ENCODE measurements at places on chromosomes 2 and 18.

DNA sequence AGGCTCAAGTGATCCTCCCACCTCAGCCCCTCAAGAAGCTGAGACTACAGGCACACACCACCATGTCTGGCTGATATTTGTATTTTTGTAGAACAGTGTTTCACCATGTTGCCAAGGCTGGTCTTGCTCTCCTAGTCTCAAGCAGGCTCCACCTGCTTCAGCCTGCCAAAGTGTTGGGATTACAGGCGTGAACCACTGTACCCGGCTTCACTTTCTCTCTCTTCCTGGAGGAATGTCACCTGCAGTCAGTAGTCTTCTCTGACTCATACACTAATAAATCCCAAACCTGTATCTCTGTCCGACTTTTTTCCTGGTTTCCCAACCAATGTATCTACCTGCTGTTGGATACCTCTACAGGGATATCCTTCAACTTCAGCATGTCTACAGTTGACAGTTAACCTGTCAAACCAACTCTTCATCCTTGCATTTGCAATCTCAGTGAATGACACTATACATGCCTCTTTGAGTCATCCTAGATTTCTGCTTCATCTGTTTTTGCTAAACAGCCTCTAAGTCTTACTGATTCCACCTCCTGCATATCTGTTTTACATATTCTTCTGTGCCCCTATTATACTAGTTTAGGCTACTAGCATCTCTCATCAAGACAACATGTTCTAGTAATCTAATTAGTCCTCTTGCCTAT lies 54.5 kb downstream of the RBBP8 start:
- no peak for DNase-seq

DNA sequence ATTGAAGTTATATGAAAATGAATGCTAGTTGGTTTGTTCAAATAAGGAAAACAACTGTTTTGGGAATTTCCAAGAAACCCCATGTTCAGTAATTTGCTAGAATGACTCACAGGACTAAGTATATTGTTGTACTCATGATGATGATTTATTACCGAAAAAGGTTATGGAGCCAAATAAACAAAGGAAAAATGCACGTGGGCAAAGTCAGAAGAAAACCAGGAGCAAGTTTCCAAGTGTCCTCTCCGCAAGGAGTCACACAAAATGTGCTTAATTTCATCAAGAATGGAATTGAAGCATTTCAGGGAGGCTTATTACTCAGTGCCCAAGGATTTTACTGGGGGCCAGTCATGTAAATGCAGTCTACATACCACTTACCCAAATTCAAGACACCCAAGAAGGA lies 1652.4 kb upstream of the TMEFF2 start:
- no peak for DNase-seq

DNA sequence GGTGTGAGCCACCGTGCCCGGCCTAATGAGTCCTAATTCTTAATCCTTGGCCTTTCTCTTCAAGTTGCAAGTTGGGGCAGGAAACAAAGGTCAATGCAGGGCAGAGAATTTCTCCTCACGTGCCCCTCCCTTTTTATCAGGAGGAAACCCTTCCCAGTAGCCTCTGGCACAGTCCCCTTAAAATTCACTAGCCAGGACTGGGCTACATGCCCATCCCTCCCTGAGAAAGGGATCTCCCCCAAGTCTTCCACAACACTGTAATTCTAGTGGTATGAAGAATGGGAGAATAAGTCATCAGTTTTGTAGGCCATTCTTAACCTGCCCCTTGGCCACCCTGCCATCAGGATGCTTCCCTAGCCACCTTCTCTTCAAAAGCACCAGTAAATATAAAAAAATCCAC lies 42.2 kb downstream of the ARID5A start:
- no peak for DNase-seq

DNA sequence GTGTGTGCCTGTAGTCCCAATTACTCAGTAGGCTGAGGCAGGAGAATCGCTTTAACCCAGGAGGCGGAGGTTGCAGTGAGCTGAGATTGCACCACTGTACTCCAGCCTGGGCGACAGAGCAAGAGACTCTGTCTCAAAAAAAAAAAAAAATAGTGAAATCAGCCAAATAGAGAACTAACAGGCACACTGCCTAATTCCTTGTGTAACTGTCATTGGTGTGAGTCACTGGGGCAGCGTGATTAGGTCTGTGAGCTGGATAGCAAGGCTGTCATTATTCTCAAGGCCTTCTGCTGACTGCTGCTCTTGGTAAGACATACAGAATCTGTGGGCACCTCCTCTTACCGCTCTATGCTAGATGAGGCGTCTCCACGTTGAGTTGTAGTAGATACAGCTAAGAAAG lies 270.3 kb downstream of the NEDD4L start:
- no peak for DNase-seq

- DNase-seq: no peak
Measured at GRCh38 chr2:219905640-219906039, 278.2 kb downstream of the SLC4A3 start.

- DNase-seq: no peak
Measured at GRCh38 chr18:63017076-63017475, 301.7 kb downstream of the PHLPP1 start.

- DNase-seq: no peak
Measured at GRCh38 chr2:206739271-206739670, 21.1 kb upstream of the DYTN start.

DNA sequence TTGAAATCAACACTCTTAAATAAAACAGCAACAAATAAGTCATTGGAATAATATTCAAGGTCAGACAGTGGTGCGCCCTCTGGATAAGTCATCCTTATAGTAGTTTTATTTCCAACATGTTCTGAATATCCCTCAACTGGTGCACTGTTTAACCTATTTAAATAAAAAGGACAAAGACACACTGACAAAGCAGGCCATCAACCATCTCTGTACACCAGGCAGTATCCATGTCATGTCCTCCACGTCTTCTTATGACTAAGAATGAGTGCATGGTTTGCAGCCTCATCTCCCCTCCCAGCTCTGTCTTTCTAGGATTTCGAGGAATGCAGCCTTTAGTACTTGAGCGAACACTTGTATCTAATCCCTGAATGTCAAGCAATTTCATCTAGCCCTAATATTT lies 42.4 kb downstream of the ST3GAL5 start:
- DNase-seq: no peak

DNA sequence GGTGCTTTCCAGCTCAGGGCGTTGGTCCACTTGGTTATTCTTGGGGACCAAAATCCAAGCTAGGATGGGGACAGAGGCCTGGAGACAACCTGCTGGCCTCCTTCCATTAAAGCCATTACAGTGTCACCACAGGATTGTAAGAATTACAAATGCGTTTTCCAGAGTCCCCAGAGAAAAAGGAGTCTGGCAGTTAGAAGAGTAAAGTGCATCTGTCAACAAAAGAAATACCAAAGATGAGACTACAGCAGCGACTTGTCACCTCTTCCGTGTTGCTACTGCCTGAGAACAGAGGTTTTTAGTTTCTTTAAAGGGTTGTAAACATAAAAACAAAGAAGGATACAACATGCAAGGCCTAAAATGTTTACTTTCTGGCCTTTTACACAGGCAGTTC lies 235.7 kb downstream of the AGAP1 start:
- no peak for DNase-seq

GRCh38 chr2:86512034-86512433 lies 51.2 kb downstream of the CHMP3 start:
- DNase-seq: no peak

DNA sequence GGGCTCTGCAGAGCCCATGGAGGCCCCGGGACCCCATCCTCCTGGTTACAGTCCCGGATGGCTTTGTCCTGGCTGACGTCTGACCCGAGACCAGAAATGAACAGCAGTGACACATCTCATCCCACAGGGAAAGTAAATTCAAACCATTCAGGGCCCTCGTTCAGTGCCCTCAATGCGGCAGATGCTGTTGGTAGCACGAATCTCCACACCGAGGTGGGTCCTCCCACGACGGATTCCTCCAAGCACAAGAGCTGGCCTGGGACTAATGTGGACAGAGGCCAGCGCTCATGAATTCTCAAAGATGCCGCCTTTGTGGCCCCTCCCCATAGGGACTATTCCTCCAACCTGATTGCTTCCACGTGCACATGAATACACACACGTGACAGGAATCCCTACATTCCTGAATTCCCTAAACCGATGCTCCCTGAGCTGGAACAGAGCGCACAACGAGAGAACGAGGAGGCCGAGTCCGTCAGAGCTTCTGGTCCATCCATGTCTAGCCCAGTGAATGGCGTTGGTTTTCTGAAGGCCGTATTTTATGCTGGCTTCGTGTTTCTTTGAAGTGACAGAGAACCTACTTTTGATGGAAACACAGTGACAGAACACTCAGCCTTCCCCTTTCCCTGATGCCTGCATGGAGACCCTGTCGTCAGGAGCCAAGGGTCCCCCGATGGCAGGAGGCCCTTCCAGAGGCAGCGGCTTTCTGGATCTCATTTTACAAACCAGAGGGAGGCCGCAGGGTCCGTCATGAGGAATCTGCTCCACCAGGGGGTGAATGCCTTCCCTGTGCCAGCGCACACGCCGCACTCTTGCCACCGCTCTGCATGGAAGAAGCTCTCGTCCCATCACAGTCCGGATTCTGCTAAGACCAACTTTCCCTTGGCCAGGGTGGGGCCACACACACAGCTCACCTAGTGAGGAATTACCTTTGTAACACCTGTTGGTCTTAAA lies 64.3 kb upstream of the SNTG2 start:
- no peak for DNase-seq
